Mesenchymal stem cell (in vitro differentiated cells and primary cell): ENCODE measurements at places on chromosomes 4 and X.

DNA sequence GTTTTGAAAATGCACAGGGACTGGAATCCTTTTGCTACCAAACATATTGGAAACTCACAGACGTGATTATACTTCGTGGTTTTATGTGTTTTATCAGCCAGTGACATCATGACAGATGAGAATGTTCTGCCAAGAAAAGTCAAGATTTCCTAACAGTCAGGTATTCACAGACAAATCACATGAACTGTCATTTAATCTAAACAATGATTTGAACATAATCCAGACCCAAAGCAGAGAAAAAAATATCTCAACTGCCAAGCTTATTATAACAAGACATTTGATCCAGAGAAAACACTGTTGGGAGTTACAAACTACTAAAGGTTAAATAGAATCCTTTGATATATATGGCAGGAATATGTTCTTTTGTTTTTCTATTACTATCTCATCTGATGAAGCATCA is 635.9 kb upstream of the FRG1 start:
- no peaks in the 10 kb centered on the region for H3K27me3 ChIP-seq
- peak; percentile 75 for DNase-seq
- no peak overlapping the region for H3K4me3 ChIP-seq
- H3K36me3 ChIP-seq = no peaks in the 10 kb centered on the region

DNA sequence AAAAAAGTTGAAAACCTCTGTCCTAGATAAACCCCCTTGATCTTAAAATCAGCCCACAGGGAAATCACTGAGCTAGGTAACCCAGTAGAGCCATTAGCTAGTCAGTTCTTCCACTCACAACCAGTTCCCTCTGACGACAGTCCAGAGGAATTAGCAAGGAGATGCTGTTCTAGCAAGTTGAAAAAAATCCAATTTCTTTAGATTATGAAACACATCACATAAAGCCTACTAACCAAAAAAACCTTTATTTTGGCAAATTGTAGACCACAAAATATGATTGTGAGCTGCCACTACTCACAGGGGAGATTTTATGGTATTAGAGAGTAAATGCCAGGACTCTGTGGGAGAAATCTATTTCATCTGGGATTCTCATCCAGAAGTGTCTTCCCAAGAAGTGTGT is 22.6 kb downstream of the ADAMTS3 start:
- H3K4me3 ChIP-seq = no peak overlapping the region
- no peaks in the 10 kb centered on the region for H3K27me3 ChIP-seq
- no peak for DNase-seq
- no peaks in the 10 kb centered on the region for H3K4me1 ChIP-seq
- H3K36me3 ChIP-seq = no peaks in the 10 kb centered on the region

- H3K4me3 ChIP-seq = no peak overlapping the region
- no peaks in the 10 kb centered on the region for H3K36me3 ChIP-seq
- no peaks in the 10 kb centered on the region for H3K4me1 ChIP-seq
Measured at GRCh38 chr4:142274137-142274536, 572.0 kb downstream of the INPP4B start.

GRCh38 chrX:2967998-2968909 is 38.1 kb upstream of the ARSH start:
- no peak for DNase-seq
- H3K4me1 ChIP-seq = peaks cover 4% of the 10 kb centered on the region
- H3K27me3 ChIP-seq = no peaks in the 10 kb centered on the region
- no peak overlapping the region for H3K4me3 ChIP-seq

- no peaks in the 10 kb centered on the region for H3K4me1 ChIP-seq
- H3K36me3 ChIP-seq = no peaks in the 10 kb centered on the region
- H3K27me3 ChIP-seq = no peaks in the 10 kb centered on the region
- H3K27ac ChIP-seq = no peak overlapping the region
Measured at GRCh38 chrX:3462166-3462508, 115.7 kb upstream of the MXRA5 start.

DNA sequence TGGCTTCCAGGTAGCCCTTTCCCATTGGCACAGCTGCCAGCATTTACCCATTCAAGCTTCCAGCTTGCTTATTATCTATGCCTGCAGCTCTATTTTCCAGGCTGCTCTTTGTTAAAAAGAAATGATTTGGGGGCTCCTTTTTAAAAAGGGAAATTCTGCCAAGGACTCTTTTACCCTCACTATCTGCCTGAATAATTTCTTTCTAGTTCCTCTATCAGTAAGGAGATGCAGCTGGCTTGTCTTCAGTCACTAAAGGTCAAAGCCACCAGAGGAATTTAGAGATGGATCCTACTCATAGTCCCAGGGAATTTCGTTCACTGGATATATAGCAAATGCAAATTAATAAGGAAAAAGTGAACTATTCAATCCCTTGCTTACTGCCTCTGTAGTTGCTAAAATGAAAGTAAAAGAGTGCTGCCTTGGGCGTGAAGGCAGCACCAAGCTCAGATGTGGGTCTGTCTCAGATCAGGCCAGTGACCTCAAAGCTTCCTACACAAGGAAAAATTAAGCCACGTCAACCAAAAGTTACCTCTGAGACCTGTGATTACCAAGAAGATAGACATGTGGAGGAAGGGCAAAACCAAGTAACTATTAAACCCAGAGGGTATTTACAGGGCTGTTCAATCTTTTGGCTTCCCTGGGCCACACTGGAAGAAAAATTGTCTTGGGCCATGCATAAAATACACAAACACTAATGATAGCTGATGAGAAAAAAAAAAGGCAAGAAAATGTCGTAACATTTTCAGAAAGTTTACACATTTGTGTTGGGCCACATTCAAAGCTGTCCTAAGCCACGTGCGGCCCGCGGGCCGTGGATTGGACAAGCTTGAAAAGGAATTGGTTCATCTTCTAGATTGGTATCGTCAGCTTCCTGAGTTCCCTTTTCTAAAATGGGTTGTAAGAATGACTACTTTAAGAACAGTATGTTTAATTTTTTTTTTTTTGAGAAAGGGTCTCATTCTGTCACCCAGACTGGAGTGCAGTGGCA is 5.3 kb downstream of the ARSF start:
- H3K27me3 ChIP-seq = no peaks in the 10 kb centered on the region
- no peaks in the 10 kb centered on the region for H3K36me3 ChIP-seq
- DNase-seq = peak; percentile 6
- H3K4me3 ChIP-seq = no peak overlapping the region

DNA sequence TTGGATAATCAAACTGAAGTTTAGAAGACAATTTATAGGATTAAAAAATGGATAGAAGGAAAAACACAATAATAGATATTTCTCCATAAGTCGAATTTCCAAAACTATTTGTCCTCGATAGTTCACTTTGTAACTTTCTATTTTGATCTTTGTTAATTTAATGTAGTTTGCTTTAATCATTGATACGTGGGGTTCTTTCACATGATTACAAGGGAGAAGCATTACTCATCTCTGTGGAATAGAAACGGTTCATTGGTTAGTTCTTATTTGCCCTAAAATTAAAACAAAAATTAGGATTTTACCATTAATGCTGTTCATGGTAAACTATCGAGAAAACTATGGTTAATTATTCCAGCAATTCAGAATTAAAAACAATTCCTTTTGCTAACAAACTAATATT is 2.1 kb downstream of the TET2 start:
- no peaks in the 10 kb centered on the region for H3K36me3 ChIP-seq
- no peak for DNase-seq
- no peaks in the 10 kb centered on the region for H3K27me3 ChIP-seq
- no peak overlapping the region for H3K27ac ChIP-seq

- H3K36me3 ChIP-seq = no peaks in the 10 kb centered on the region
- H3K4me3 ChIP-seq = peak overlapping the region; percentile 89
- DNase-seq = peak; percentile 92
Measured at GRCh38 chr4:86594559-86595425, 677 bp downstream of the PTPN13 start.

- DNase-seq = peak; percentile 8
- H3K27me3 ChIP-seq = no peaks in the 10 kb centered on the region
- no peak overlapping the region for H3K4me3 ChIP-seq
Measured at GRCh38 chr4:180380733-180381132, 1862.5 kb upstream of the TENM3 start.

DNA sequence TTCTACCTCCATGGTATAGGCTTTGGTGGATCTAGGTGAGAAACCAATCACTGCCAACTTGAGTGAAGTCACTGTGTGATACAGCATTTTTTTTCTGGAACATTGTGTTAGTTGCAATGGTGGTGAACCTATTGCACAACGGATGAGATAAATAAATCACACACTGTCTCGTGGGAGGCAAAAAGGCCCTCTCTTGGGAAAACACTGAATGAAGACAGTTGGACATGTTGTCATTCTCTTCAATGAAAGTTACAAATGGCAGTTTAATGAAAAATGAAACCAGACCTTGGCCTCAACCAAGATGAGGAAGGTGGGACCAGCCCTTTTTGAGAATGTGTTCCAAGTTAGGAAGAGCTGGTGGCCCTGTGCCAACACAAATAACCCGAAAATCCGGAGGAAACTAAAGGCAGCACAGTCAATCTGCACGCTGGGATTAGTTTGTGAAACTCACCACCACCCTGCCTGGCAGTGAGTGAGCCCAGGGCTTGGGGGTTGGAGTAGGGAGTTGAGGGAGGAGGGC is 5.4 kb upstream of the ADGRG2 start:
- H3K27me3 ChIP-seq = peaks cover 11% of the 10 kb centered on the region
- H3K36me3 ChIP-seq = no peaks in the 10 kb centered on the region
- H3K27ac ChIP-seq = no peak overlapping the region
- peaks cover under 1% of the 10 kb centered on the region for H3K4me1 ChIP-seq
- no peak overlapping the region for H3K4me3 ChIP-seq
- DNase-seq = no peak

- no peaks in the 10 kb centered on the region for H3K36me3 ChIP-seq
- H3K4me3 ChIP-seq = no peak overlapping the region
- H3K4me1 ChIP-seq = no peaks in the 10 kb centered on the region
- DNase-seq = no peak
- no peaks in the 10 kb centered on the region for H3K27me3 ChIP-seq
Measured at GRCh38 chr4:135201081-135201480, 999.5 kb upstream of the PABPC4L start.

- no peaks in the 10 kb centered on the region for H3K27me3 ChIP-seq
- H3K4me3 ChIP-seq = no peak overlapping the region
- no peaks in the 10 kb centered on the region for H3K4me1 ChIP-seq
- H3K36me3 ChIP-seq = no peaks in the 10 kb centered on the region
- no peak for DNase-seq
Measured at GRCh38 chr4:106930522-106930921, 105.6 kb downstream of the DKK2 start.

GRCh38 chr4:76589402-76589801 is 154.4 kb downstream of the SHROOM3 start:
- H3K27ac ChIP-seq = peak overlapping the region; percentile 98
- no peaks in the 10 kb centered on the region for H3K36me3 ChIP-seq
- DNase-seq = peak; percentile 69
- H3K27me3 ChIP-seq = no peaks in the 10 kb centered on the region
- H3K4me1 ChIP-seq = peaks cover 16% of the 10 kb centered on the region

DNA sequence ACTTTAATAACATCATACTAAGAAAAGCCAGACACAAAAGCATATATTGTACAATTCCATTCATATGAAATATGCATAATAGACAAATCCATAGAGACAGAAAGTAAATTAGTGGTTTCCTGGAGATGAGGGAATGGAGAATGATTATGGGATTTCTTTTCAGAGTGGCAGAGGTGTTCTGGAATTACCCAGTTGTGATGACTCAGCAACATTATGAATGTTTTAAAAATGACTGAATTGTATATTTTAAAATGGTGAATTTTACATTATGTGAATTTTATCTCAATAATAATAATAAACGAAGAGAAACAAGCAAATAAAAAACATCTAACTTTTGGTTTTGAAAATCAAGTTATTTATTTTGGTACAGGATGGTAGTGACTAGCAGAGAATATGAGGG is 11.2 kb downstream of the ZXDA start:
- no peaks in the 10 kb centered on the region for H3K27me3 ChIP-seq
- no peak overlapping the region for H3K4me3 ChIP-seq
- DNase-seq = no peak
- no peak overlapping the region for H3K27ac ChIP-seq
- no peaks in the 10 kb centered on the region for H3K4me1 ChIP-seq
- no peaks in the 10 kb centered on the region for H3K36me3 ChIP-seq

DNA sequence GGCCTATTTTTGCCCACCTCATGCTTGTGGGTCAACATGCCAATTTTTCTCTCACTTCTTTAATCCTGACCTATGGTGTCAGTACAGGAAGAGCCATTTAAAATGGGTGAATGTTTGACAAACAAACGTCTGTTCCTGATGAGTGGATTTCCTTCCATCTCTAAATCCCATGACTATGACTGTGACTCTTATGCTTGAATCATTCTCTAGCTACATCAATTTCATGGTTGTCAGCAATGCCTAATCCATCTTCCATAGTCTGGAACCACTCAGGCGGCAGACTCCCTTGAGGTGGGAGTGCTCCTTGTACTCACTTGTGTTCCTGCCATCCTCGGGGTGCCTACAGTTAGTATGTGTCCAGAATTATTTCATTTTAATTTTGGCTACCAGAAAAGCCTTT is 194.9 kb upstream of the RPS6KA3 start:
- H3K27me3 ChIP-seq = peaks cover 4% of the 10 kb centered on the region
- peak; percentile 40 for DNase-seq
- no peaks in the 10 kb centered on the region for H3K36me3 ChIP-seq
- no peak overlapping the region for H3K4me3 ChIP-seq

- no peaks in the 10 kb centered on the region for H3K36me3 ChIP-seq
- H3K27ac ChIP-seq = no peak overlapping the region
- no peak overlapping the region for H3K4me3 ChIP-seq
- DNase-seq = no peak
- peaks cover 6% of the 10 kb centered on the region for H3K4me1 ChIP-seq
Measured at GRCh38 chr4:18935659-18936345, 914.2 kb upstream of the LCORL start.

DNA sequence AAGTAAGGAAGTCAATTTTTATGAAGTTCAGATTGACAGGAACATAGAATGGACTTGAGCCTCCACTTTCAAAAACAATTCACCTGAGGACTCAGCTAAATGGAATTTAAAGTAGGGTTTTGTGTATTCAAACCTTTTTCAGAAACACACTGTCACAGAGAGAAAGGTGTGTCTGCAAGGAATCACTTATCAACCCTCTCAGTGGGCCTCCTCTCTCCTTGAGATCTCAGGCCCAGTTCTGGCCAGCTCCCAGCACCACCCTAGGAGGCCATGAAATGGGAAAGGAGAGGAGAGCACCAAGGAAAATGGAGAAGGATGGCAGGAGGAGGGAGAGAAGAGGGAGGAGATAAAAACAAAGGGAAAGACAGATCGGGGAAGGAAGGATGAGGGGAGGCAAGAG is 28.6 kb downstream of the TMEM255A start:
- no peak overlapping the region for H3K4me3 ChIP-seq
- H3K4me1 ChIP-seq = no peaks in the 10 kb centered on the region
- H3K27ac ChIP-seq = no peak overlapping the region
- H3K36me3 ChIP-seq = no peaks in the 10 kb centered on the region

- no peaks in the 10 kb centered on the region for H3K36me3 ChIP-seq
- DNase-seq = peak; percentile 68
- peak within 1 kb of the TSS; percentile 72 for H3K27ac ChIP-seq
- H3K4me3 ChIP-seq = no peak within 1 kb of the TSS
- H3K4me1 ChIP-seq = peaks cover 10% of the 10 kb centered on the region
Measured at GRCh38 chr4:39032218-39033085, at the start of gene TMEM156. Gene TMEM156, minus strand, starts transcription at chr4:39032409. Its CDS starts 96 bp downstream, at chr4:39032313.

DNA sequence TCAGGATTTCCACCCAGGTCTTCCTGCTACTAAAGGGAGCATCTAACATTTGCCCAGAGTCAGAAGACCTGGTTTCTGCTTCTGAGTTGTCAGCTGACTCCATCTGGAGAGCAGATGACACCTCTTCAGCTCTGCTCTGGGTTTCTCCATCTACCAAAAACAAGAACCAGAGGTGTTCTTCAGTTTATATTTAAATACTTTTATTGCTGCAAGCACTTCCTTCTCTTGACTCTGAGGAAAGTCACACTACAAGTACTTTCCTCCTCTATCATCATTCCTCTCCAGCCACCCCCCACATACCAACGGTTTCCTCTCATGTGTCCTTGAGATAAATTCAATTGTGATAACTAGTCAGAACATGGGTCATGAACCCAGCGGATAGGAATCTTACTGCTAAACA is 88.4 kb downstream of the PPP3CA start:
- H3K27ac ChIP-seq = no peak overlapping the region
- H3K36me3 ChIP-seq = no peaks in the 10 kb centered on the region
- no peak for DNase-seq
- H3K4me1 ChIP-seq = no peaks in the 10 kb centered on the region
- no peaks in the 10 kb centered on the region for H3K27me3 ChIP-seq
- H3K4me3 ChIP-seq = no peak overlapping the region
